ENCODE measurements at places on chromosomes 13 and 19.

DNA sequence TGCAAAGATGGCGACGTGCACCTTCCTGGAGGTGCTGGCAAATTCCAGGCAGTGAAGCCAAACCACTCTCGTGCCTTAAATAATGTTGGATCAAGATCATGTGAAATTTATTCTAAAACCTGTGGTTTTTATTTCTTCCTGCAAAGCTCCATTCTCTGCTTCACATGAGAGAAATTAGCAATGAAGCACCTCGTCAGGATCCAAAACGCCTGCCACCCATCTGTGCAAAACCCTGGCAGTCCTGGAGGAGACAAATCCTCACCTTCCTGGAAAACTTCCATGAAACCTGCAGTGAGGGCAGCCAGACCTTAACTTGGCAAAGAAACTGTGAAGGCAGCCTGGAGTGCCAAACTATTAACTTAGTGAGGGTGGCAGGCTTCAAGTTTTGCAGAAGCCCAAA lies 47.6 kb downstream of the CHST8 start:
- DNase-seq: no peak

GRCh38 chr19:4515732-4516131 lies 2.6 kb downstream of the PLIN4 start:
- no peak for DNase-seq

- peak; percentile 99 for DNase-seq
Measured at GRCh38 chr19:46788262-46788967, at the start of gene SLC1A5. Gene SLC1A5 (minus strand): TSS chr19:46788594. CDS start chr19:46787965, 629 bp downstream.

DNA sequence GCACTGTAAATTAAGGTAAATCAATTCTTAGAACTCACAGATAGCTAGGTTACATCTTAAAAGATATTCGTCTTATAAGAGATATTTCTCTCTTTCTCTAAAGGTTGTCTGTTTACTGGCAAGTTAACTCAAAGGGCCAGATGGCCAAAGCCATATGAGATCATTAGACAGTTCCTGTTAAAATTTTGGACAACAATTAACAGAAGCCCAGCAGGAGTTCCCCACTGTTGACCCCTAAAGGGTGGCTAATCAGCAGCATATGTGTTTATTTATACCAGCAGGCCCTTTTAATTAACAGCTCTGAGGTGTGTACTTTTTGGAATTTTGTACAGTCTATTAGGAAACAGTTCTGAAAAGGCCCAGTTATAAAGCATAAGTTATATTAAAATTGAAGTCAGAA lies 245.8 kb downstream of the LIG4 start:
- DNase-seq: no peak

DNA sequence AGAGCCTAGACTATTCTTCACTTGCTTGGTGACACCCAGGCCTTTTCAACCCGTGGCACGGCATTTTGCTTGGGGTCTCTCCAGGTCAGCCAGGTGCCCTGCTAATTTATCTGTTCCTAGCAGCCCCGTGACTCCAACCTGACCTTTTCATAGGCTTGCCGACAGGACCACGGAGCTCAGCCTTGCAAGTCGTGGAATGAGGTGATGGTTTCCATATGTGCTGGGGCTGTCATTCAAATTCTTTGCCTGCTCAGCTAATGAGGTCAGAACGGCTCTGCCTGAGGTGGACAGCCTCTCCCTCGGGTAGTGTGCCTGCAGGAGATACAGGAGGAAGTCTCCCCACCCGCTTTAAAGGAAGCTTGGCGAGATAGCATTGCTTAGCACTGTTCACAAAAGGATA lies 61.0 kb downstream of the SHISA2 start:
- no peak for DNase-seq

GRCh38 chr19:29189033-29189360 lies 24.0 kb downstream of the UQCRFS1 start:
- DNase-seq: no peak

GRCh38 chr19:12156223-12157058 lies at the start of gene ZNF625:
Gene ZNF625 (minus strand): TSS chr19:12156734. CDS start chr19:12156558, 176 bp downstream.
- peak; percentile 44 for DNase-seq

GRCh38 chr19:9945319-9945966 lies 9.1 kb upstream of the OLFM2 start:
- no peak for DNase-seq

- no peak for DNase-seq
Measured at GRCh38 chr13:99610702-99611289, 109.5 kb downstream of the TM9SF2 start.

DNA sequence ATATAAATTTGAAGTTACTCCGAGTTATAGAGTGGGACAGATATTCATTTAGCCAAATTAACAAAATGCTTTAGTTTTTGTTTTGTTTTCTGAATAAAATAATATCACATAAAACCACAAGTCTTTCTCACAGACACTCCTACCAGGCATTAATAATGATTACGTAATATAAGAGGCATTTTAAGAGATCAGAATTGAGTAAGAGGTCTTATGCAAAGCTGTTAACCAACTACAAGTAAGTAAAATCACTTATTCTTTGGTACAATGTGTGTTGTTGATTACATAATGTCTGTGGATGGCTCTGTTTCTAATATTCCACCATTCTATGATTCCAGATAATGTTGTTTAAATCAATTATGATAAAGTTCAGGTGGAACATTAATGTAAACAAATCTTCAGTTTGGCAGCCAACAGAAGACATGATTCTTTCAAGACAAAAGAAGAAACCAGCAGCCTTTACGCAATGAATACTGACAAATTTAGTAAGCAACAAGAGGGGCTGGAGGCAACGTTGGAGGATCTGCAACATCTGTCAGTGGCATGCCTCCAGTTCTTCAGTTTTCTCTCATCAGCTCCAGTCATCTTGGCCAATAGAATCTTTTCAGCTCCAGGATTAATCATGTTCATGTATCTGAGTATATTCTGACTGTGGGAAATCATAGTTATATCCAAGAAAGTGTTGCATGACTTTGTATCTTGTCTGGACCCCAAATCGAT lies 403.8 kb downstream of the SLITRK5 start:
- DNase-seq: no peak

DNA sequence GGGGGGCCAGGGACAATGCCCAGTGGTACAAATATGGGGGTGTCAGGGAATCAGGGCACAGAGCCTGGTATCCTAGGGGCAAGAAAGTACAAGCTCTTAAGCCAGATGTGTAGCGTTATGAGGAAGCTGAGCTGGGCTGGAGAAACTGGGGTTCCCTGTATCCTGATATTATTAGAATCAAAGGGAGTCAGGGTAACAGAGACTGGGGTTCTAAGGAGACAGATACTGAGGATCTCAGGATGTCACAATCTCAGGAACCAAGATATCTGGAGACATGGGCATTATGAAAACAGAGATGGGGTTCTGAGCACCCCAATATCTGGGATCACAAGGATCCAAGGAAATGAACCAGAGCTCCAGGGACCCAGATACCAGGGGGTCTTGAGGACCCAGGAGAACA lies 784 bp downstream of the BCL3 start:
- no peak for DNase-seq

GRCh38 chr13:20049558-20050473 lies 91.3 kb downstream of the ZMYM2 start:
- DNase-seq: no peak

GRCh38 chr13:113897161-113897560 lies 33.3 kb upstream of the GAS6 start:
- DNase-seq: no peak

DNA sequence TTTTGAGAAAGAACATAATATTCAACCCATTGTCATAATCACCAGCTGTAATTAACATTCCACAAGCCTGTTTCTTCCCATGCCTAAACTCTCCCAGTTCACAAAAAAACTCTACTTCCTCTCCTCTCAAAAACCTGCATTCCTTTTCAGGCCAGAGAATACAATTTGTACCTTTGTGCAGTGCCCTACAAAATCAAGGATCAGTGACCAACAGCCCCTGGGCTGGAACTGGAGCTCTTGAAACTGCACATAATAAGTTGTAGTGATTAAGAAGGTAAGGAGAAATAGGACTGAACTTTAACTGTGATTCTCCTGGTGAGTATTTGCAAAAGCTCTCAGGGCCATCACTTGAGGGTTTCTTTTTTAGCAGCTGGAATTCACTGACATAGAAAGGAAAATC lies 472.7 kb downstream of the RFC3 start:
- no peak for DNase-seq

GRCh38 chr13:48819899-48820298 lies 155.8 kb upstream of the FNDC3A start:
- DNase-seq: no peak

All from stimulated activated CD4-positive, alpha-beta T cell treated with anti-CD3 and anti-CD28 coated beads, Interleukin-4, amount 100 ng/mL, for 48 hours (primary cell).